ENCODE measurements at places on chromosomes 4 and X.

DNA sequence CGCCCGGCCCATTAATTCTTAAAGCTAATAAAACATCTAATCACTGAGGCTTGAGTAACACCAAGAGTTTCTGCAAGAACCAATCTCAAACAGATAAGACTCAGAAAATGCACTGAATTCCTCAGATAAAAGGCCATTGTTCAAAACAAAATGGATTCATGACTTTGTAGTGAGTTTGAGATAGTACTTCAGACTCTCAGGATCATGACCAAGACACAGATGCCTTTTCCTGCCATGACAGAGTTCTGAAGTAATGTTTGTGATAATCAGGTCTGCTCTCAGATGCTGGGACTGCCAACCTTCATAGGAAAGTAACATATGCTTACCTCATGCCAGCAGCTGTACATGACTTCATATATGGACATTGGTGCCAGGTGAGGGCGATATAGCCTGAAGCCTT is 54.6 kb downstream of the NIPAL1 start:
- DNase-seq: no peak

GRCh38 chr4:102687982-102688433 is 72.8 kb downstream of the MANBA start:
- no peak for DNase-seq

DNA sequence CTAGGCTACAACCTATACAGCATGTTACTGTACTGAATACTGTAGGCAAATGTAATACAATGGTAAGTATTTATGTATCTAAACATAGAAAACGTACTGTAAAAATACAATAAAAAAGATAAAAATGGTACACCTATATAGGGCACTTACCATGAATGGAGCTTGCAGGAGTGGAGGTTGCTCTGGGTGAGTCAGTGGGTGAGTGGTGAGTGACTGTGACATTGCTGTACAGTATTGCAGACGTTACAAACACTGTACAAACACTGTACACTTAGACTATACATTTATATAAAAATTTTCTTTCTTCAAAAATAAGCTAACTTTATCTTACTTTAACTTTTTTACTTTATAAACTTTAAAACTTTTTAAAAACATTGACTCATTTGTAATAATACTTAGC is 190.3 kb upstream of the NR3C2 start:
- no peak for DNase-seq

- peak; percentile 24 for DNase-seq
Measured at GRCh38 chr4:36322921-36323354, 41.5 kb downstream of the DTHD1 start.

DNA sequence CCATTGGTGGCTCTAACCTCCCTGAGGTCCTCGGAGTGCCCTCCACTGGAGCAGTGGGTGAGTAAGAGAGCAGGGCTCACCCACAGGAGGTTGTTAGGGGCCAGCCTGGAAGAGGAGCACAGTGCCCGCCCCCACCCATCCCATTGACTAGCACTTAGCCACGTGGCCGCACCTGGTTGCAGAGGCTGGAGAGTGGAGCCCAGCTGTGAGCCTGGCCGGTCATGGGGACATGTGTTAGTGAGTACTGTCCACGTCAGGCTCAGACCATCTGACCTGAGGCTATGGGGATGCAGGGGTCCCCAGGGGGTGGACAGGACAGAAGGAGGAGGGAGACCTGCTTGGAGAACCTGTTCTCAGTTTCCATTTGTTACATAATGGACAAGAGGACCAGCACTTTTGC is 1.4 kb upstream of the MAN2B2 start:
- DNase-seq: no peak

DNA sequence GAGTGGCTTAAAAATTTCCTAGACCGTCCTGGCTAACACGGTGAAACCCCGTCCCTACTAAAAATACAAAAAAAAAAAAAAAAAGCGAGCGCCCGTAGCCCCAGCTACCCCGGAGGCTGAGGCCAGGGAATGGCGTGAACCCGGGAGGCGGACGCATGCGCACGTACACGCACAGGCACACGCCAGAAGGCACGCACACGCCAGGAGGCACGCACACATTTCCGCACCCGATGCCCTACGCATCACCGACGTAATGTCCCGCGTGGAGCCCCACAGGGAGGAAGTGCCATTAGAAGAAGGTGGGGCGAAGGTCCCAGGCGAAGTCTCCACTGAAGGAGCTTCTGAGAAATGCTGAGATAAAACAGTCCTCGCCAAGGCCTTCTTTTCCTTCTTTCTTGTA is 41.4 kb downstream of the NLGN4X start:
- DNase-seq: no peak

DNA sequence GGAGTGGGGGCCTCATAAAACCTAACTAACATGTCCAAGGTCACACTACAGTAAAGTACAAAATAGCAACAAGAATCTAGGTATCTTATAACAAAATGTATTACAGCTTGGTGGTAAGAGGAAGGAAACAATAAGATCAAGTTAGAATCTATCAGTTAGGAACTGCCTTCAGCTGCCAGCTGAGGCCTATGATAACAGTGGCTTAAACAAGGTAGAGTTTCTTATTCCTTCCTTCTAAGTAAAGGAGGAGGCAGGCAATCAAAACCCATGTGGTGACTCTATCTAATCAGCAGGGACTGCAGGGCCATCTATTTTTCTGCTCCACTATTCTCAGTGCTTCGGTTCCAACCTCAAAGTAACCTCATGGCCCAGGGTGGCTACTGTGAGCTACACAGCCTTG is 10.9 kb downstream of the SH3D19 start:
- DNase-seq: no peak

GRCh38 chrX:74063426-74064155 is 240.4 kb upstream of the ZCCHC13 start:
- no peak for DNase-seq

- DNase-seq: peak; percentile 81
Measured at GRCh38 chr4:54233277-54233696, 4.2 kb downstream of the PDGFRA start.

DNA sequence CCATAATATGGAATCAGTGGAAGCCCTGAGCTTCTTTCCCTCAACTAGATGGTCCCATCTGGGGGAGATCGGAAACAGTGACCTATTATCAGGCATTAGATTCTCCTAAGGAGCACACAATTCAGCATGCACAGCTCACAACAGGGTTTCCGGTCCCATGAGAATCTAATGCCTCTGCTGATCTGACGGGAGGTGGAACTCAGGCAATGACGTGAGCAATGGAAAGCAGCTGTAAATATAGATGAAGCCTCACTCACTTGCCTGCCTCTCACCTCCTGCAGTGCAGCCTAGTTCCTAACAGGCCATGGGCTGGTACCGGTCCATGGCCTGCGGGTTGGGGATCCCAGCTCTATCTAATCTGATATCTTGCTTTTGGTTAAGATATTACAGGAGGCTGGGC is 88.9 kb downstream of the COX7B2 start:
- DNase-seq: no peak

GRCh38 chr4:3414421-3415279 is 27.1 kb upstream of the HGFAC start:
- DNase-seq: no peak

DNA sequence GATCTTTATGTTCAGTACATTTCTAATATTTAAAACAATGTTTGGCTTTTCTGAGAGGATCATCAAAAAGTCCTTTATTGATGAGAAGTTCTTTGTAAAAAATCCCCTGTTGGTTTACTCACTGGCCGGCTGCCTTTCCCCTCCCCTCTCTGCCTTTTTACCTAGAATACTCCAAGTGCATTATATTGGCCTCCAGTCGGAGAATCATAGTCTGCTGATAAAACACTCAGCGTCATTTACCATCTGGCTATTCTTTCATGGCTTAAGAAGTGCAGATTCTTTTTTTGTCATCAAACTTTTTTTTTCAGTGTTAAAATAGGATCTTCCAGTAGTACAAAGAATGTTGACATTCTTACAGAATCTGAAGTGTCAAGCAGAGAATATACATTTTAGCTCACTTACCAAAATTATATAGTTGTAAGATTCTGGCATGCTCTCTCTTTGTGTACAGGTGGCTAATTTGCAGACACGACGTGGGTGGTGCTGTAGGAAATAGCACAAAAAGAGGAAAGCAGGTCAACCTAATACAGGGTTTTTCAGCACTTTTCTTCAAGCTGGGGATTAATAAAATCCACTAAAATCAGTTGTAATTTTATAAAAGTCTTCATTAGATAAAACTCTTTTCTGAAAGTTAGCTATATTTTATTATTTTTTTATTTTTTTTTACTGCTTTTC is 731.8 kb downstream of the KCTD8 start:
- no peak for DNase-seq

DNA sequence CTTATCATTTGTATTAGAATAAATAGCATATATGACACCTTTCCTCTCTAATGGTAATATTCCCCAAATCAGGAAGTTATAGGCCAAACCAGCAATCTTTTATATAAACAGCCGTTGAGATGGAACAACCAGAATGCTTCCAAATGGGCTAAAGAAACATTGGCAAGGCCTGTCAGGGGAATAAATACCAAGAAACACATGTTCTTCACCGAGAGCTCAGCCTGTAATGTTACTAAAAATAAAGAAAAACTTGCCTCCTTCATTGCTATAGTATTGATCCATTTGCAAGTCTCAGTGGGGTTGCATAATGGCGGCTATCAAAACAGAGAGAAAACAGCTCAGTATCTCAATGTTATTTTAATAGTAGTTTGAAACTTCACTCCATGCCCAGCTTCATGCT is 104.9 kb downstream of the FAM13A start:
- no peak for DNase-seq

DNA sequence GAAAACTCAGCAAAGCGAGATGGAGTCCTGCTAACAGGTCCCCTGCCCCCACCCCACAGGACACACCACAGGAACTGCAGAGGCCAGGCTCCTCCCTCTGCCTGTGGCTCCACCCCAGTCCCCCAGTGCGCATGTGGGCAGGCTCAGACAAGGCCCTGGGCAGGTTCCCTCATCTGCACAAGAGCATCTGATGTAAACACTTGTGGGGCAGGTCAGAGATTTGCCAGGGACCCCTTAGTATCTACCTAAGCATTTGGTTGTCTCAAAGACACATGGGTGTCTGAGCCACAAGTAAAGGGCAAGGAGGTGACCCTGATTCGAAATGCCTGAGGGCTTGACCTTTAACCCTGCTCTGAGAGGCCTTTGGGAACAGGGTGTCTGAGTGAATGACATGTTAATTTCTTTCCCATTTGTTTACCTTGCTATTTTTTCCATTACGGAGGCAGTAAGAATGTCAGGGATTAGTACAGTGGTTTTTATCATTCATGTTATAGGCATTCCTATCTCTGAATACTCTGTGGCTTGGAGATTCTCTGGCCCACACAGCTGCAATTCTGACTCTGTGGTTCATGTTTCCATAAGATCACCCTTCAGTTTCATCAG is 85.3 kb downstream of the ZNF518B start:
- no peak for DNase-seq

DNA sequence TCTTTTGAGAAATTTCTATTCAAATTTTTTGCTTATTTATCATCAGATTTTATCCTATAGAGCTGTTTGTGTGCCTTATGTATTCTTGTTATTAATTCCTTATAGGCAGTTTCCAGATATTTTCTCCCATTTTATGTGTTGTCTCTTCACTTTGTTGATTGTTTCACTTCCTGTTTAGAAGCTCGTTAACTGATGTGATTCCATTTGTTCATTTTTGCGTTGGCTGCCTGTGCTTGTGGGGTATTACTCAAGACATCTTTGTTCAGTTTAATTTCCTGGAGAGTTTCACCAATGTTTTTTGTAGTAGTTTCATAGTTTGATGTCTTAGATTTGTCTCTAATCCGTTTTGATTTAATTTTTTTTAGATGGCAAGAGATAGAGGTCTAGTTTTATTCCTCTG is 14.6 kb downstream of the ZNF718 start:
- DNase-seq: no peak

- DNase-seq: no peak
Measured at GRCh38 chr4:87966095-87966496, 9.4 kb upstream of the SPP1 start.

GRCh38 chr4:27714073-27714472 is 853.4 kb downstream of the STIM2 start:
- DNase-seq: no peak

DNA sequence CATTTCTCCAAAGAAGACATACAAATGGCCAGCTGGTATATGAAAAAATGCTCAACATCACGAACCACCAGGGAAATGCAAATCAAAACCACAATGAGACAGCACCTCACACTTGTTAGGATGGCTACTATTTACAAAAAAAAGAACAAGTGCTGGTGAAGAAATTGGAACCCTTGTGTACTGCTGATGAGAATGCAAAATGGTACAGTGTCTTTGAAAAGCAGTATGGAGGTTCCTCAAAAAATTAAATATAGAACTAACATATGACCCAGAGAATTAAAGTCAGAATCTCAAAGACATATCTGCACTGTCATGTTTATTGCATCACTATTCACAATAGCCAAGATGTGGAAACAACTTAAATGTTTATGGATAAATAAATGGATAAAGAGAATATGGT is 20.9 kb downstream of the PAGE4 start:
- DNase-seq: no peak

DNA sequence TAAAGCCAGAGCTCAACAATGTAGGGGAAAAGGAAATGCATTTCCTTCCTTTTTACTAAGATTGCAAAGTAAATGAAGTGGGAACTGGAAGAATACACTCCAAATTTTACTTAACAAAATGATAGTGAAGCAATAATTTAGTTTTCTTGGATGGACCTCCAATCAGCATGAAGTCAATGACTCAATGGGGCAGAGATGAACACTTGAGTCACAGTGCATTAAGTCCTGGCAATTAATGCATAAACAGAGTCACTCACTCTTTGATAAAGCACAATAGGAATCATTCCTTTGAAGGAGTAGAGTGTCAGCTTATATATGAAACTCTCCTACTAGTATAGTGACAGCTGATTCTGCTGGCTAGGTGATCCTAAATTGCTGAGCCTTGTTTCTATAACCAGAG is 66.7 kb upstream of the FRAS1 start:
- no peak for DNase-seq

GRCh38 chr4:7860600-7861163 is 79.0 kb downstream of the AFAP1 start:
- DNase-seq: no peak

- no peak for DNase-seq
Measured at GRCh38 chr4:92236877-92237276, 66.9 kb upstream of the GRID2 start.

GRCh38 chrX:107429090-107429489 is 20.4 kb upstream of the FRMPD3 start:
- DNase-seq: no peak

- no peak for DNase-seq
Measured at GRCh38 chr4:2494992-2495391, 26.1 kb downstream of the RNF4 start.

DNA sequence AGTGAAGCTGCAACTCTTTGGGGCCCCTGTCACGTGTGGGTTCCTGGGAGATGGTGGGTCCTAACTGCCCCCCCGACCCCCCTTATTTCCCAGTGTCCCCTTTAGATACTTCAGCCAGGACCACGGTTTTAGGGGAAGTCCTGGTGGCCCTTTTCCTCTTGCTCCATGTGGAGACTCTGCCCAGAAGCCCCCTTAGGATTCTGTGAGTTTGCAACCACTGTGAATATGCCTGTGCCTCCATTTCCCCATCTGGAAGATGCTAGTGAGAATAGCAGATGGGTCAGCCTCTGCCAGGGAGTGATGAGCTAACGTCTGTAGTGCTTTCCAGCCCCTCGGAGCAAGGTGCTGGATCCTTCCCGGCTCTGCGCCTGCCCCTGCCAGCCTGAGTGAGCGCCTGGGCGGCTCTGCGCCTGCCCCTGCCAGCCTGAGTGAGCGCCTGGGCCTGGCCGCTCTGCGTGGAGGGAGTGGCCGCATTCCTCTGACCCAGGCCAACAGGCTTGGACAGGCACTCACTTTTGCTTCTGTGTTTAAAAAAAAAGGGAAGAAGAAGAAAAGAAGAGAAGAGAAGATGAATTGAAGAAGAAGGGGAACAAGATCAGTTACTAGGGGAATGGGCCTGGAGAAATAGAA is 6.7 kb upstream of the CITED1 start:
- no peak for DNase-seq

- DNase-seq: no peak
Measured at GRCh38 chr4:5742388-5742787, 31.4 kb downstream of the EVC start.

Data from T-helper 1 cell (primary cell).